ENCODE measurements at places on chromosomes 13 and 19.

DNA sequence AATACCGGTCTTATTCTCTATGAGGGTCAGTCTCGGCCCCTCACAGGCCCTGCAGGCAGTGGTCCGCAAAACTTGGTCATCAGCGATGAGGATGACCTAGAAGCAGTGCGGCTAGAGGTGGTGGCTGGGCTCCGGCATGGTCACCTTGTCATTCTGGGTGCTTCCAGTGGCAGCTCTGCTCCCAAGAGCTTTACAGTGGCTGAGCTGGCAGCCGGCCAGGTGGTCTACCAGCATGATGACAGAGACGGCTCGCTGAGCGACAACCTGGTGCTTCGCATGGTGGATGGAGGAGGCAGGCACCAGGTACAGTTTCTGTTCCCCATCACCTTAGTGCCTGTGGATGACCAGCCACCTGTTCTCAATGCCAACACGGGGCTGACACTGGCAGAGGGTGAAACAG, 1.8 kb downstream of the FREM2 start:
- DNase-seq, result no peak

DNA sequence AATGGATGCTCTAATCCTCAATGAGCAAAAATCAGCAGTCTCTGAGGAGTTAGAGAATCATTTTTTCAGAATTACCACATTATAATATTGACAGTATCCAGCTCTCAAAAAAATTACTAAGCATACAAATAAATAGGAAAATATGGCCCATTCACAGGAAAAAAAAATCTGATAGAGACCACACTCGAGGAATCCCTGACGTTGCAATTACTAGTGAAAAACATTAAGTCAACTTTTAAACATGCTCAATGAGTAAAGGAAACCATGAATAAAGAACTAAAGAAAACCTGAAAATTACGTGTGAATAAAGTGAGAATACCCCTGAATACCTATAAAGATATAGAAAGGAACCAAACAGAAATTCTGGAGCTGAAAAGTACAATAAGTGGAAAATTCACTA, 38.7 kb upstream of the ZNF780A start:
- no peak for DNase-seq

GRCh38 chr13:98476538-98476966, 100.4 kb downstream of the STK24 start:
- peak; percentile 89 for DNase-seq

GRCh38 chr19:641702-642101, 2.0 kb downstream of the FGF22 start:
- no peak for DNase-seq

DNA sequence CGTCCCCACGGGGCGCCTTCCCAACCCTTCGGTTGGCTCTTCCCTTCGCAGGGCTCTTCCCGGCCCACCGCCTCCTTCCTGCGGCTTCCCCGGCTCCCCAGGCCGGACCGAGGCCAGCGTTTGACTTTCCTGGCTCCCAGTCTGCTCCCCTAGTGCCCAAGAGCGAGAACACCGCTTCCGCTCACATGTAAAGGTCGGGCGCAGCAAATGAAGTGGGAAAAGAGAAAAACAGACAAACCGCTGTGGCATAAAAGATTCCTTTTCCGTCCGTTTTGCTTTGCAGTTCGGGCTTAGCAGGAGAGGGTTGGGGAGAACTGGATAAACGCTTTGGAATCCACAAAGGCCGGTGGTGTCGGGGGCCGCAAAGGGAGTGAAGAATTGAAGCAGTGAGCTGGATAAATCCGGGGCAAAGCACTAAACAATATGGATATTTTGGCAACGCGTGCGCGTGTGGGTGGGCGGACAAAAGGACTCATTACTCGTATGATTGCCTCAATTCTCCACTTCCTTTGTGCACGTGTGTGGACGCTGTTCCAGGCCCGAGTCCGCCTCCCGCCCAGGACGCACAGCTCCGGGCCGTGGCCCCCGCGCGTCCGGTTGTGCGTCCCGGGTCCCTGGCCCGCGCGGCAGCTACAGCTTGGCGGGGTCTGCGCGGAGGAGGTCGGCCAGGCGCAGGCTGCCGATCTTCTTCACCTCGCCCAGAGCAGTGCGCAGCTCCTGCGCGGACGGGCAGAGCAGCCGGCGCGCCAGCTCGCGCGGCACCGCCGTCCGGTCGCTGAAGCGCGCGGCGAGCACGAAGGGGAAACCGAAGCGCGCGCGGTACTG, 8.6 kb upstream of the CDX2 start:
- DNase-seq, result peak; percentile 14
